Hematopoietic multipotent progenitor cell (in vitro differentiated cells): ENCODE measurements at places on chromosomes 1 and 21. TPM values are rescaled to one million over a fixed set of nuclear protein-coding genes. Genes with fewer than 3 reads are reported as not detected.

The LORICRIN gene
- total RNA-seq = not detected

The FCRL3 gene
- 0.54 TPM for total RNA-seq

The HLX gene
- total RNA-seq = 8.1 TPM

The IL19 gene
- total RNA-seq = not detected

The LRRC38 gene
- total RNA-seq = 0.27 TPM

The MFAP2 gene
- total RNA-seq = 8.1 TPM
